ENCODE measurements at places on chromosomes 2 and 18.

GRCh38 chr2:59217360-59217759 is 976.2 kb upstream of the FANCL start:
- no peak for DNase-seq

DNA sequence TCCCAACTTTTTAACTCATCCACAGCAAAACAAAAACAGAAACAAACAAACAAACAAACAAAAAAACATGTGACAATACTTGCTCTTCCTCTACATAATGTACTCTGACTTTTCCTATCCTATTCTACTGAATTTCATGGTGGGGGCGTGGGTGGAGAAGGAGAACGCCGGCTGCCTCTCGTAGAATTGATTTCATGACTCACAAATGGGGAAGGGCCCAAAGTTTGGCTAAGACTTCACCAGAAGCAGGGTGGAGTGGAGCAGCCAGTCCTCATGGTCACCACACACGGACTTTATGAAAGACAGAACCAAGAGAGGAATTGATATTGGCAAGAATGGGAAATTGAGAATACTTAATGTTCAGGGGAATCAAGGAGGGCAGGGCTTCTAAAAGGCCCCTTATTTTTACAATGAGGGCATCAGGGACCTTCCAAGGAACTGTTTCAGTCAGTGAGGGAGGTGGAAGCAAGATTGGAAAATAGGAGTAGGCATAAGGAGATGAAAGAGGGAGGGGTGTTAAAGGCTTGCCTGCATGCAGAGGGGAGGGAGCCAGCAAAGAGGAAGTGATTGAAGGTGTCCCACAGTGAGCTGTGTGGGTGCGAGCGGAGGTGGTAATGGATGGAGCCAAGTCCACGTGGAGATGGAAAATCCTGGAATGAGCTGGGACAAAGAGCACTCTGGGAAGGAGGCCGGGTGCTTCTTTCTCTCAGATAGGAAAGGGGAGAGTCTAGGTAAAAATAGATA is 27.9 kb downstream of the MARCHF4 start:
- no peak for DNase-seq

- DNase-seq, result no peak
These were observed 112.9 kb downstream of the EXOC6B start for GRCh38 chr2:72712977-72713376.

DNA sequence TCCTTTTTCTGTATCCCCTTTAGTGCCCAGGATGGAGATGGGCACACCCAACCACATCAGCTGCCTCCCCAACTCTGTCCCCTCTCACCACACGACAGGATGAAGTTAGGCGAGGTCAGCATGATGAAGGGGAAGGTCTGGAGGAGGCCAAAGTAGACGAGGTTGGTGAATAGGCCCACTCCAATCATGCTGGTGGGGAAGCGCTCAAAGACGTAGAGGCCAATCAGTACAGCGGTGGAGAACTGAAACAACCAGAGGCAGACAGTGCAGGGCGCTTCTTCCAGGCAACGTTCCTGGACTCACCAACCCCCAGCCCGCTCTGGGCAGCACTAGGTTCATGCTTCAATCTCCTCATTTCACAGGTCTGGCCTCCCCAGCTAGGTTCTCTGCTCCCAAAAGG is 2.9 kb downstream of the TEX261 start:
- DNase-seq, result no peak

DNA sequence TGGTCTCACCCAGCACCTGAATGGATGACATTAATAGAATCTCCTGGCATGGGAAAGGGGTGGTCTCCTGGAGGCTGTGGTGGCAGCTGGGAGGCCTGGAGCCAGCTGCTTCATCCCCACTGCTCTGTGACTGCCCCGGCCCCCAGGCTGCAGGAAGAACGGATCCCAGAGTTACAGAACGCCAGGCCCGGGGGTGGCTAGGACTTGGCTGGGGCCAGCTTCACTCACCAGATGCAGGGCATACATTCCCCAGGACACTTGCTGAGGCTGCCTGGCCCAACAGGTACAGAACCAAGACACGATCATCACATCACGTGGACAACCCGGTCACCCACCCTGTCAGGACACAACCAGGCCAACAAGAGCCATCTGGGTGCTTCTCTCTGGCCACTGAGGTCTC is 178.6 kb upstream of the SALL3 start:
- no peak for DNase-seq

DNA sequence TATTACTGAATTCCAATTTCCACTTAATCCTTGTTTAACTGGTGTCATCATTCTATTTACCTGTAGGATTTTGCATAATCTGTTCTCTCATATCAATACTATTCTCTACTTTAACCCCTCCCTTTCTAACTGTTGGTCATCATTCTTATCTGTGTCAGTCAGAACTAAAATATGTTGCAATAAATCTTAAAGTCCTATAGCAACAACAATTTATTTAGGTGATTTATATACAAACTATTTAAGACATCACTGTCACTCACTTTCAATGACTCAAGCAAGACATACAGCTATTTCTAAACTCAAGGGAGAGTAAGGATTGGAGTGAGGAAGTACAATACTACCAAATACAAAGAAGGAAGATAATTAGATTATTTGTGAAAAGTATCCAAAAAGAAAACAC is 740.4 kb downstream of the DSC3 start:
- DNase-seq, result no peak

GRCh38 chr18:34746614-34747013 is 36.5 kb downstream of the DTNA start:
- no peak for DNase-seq

- DNase-seq, result no peak
These were observed 45.7 kb downstream of the STAT4 start for GRCh38 chr2:191105082-191105481.

- no peak for DNase-seq
These were observed 83.5 kb upstream of the SERPINE2 start for GRCh38 chr2:224122542-224122941.

GRCh38 chr2:161119483-161119882 is 40.7 kb upstream of the TANK start:
- DNase-seq, result no peak

DNA sequence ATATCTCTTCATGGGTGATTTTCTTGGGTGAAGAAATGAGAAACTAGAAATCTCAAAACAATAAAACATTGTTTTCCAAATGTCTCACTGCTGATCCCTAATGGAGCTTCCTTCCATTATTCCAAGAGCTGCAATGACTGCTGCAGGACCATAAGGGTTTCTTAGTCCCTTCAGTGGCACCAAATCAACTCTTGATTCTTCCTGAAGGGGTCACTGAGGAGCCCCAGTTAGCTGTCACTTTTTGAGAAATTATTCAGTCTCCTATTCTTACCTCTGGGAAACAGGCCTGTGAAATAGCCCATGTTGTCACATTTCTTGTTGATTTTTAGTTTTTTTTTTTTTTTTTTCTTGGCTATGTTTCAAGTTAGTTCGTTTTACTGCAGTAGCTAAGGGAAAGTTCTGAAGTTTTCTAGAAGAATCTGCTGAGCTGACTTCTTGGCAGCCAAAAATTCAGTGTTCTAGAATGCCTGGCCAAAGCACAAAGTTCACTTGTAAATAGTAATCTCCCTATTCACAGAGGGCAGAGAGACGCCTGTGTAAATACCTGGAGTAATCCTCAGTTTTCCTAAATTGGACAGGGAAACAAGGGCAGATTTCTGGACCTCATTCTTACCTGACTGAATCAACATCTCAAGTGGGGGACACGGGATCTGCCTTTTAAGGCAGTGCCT is 480.0 kb downstream of the RIT2 start:
- DNase-seq, result no peak

DNA sequence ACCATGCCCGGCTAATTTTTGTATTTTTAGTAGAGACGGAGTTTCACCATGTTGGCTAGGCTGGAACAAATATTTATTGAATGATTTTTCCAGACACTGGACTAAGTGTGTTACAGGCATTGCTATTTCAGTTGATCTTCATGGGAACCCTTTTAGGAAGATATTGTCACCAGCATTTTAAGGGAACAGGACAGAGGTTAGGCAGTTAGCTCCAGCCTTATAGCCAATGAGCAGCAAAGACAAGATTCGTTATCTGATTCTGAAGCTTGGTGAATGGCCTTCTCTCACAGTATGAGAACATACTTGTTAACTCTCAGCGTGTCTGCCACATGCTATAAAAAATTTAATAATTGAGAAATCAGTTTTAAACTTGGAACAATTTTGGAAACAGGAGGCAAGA is 73.4 kb downstream of the SOCS6 start:
- no peak for DNase-seq

DNA sequence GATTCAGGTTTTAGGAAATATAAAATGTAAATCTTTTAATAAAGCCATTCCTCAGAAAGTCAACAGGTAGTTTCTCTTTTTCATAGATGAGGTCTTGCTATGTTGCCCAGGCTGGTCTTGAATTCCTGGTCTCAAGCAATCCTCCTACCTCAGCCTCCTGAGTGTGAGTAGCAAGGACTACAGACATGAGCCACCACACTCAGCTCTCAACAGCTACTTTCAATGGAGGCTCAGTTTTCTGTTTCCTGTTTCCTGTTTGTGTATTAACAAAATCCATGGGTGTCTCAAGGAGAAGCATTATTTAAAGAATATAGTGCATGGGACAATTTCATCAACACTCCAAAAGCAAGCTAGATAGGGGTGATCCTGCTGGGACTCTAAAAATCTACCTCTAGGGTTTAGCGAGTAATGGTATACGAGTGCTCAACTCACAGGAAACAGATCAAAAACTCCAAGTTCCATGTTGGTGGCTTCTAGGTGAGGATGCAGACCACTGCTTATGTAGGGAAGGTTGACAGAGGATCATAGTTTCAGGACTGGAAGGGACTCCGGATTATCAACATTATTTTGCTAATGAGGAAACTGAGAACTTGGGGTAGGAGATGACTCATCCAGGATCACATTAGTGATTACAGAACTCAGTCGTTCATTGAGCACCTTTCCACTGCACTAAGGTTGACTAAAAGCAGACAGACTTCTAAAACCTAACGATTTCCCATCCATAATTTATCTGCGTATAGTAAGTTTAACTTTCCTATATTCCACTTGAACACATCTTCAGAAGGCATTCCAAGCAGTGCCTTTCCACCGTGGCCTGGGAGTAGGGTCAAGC is 61.7 kb upstream of the WIPF1 start:
- DNase-seq, result no peak

DNA sequence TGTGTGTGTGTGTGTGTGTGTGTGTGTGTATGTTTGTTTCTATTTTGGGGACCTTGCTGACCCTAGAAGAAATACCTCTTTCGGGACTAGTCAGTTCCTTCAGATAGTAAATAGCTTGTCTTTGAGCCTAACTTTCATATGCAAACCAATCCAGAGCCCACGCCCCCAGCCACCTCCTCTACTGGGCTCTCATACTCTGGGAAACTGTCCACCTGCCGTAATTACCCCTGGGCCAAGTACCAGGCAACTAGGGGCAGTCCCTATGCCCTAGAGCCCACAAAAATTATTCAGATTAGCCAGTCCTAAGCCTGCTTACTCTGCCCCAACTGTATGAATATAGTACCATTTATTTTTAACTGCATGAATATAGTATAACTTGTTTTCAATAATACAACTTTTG is 970.4 kb downstream of the EPHA4 start:
- no peak for DNase-seq

GRCh38 chr18:30510882-30511281 is 531.7 kb downstream of the DSC3 start:
- no peak for DNase-seq

Data from NCI-H2107 (cell line).